ENCODE measurements at places on chromosomes 13 and 19.

GRCh38 chr13:97548138-97548537 lies 114.2 kb downstream of the RAP2A start:
- DNase-seq = no peak

GRCh38 chr19:2763687-2764086 lies 19.4 kb downstream of the SGTA start:
- no peak for DNase-seq

- DNase-seq = no peak
Measured at GRCh38 chr13:80688593-80688992, 347.7 kb upstream of the SPRY2 start.

DNA sequence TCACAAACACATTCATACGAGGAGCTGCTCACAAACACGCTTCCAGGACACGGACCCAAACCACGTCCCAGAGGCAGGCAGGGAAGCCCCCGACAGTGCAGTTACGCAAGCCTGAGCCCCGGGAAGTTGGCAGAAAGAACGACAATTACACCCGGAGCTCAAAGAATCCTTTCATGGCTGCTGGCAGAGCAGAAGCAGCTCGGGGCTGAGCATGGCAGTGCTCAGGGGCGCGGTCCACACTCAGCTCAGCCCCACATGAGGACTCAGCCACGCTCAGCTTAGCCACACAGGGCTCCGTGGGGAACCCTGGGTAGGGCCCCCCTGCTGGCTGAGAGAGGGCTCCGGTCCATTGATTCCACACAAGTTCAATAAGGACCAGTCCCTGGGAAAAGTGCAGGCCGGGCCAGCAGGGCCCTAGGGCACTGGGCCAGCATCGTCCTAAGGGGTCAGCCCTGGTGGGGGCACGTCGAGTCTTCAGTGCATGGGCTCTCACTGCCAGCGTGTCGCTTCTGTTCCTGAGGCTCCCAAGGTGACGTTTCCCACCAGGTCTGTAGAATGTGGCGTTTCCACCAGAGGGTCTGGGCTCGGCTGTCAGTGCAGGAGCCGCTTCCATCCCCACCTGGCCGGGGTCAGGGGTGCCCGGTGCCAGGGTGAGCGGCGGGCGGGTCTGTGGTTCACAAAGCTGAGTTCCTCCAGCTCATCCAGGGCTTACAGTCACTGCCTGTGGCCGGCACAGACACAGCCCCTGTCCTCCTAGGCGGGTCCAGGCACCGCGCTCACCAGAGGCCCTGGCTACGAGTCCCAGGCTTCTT lies 23.1 kb downstream of the GAS6 start:
- DNase-seq = no peak

DNA sequence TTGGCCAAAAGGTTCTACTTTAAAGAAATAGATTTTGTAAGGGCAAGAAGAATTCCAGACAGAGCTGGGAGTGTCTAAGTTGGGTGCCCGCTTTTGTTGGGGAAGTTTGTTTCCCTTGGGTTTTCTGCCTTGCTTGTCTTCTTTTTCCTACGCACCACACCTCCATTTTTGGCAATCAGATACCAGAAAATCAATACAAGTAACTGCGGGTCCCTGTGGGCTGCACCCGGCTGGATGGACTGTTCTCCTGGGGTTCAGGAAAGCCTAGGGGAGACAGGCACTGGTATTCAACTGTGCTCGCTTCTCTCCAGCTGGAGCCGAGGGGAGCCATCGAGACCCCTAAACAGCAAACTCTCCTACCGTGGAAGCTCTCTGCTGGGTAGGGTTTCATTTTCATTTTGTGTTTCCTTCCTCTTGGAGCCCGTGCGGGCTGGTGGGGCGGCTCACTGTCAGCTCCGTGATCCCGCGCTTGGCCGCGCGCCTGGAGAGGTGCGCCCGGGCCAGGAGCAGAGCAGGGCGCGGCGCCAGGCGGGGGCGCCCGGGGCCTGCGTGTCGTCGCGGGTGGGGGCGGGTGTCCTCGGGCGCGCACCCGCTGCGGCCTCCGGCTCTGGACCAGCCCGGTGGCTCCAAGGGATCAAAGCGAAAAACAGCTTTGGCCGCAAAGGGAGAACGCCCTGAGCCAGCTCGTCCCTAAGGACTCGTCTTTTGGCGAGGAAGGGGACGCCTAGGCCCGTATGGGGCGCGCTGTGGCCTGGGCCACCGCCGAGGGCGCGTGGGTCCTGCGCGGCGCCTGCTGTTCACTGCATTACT lies 347.2 kb downstream of the ZNF536 start:
- peak; percentile 22 for DNase-seq

- no peak for DNase-seq
Measured at GRCh38 chr19:6211632-6212402, 68.0 kb downstream of the MLLT1 start.

GRCh38 chr13:85640727-85641126 lies 158.5 kb downstream of the SLITRK6 start:
- DNase-seq = no peak

DNA sequence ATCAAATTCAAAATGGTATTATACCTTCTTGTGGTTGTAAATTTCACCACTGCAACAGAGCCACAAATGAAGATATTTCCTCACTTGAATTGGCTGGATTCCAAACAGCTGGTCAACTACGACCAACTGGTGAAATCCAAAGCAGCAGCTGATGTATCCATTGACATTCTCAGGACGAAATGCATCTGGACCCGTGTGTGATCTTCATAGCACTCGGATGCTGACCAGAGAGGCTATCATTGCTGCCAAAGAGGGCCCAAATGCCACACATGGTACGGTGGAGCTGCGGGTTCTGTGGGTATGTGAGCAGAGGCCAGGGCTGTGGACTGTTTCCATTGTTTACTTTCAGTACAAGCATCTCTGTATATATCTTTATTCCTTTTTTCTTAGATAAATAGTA lies 25.6 kb upstream of the PCCA start:
- DNase-seq = no peak

DNA sequence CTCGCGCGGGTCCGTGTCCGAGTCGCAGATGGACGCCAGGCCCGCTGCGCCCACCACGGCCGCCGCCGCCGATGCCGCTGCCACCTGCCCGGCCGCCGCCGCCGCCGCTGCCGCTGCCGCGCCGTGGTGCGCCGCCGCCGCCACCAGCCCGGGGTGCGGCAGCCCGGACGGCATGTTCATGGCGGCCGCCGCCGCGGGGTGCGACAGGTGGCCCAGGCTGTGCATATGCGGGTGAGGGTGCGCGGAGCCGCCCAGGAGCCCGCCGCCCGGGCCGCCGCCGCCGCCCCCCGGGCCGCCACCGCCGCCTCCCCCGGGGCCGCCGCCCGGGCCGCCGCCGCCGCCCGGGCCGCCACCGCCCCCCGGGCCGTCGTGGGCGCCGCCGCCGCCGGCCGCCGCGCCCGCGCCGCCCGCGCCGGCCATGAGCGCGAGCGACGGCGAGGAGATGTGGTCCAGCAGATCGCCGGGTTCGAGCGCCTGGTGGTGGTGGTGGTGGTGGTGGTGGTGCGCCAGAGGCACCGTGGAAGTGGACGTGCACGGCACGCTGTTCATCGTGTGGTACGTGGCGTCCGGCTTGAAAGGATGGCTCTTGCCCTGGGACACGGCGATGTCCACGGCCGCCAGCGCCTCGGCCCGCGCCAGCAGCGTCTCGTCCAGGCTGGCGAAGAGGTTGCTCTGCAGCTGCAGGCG lies 1.3 kb downstream of the POU4F1 start:
- DNase-seq = no peak

GRCh38 chr13:111920306-111920931 lies 146.5 kb upstream of the SOX1 start:
- no peak for DNase-seq

DNA sequence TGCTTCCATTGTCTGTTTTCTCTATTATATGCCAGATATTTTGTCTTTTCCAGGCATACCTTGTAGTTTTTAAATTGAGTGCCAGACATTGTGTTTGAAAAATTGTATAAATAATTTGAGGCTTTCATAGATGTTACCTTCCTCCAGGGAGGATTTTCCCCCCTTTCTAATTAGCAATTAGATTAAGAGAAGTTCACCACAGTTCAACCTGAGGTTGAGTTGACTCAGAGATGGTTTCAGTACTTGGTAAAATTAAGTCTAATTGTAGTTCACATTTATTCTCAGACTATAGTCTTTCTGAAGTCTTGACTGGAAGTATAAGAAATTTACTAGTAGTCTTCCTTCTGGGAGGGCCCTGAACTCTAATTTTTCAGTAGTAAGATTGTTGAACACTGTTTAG lies 104.1 kb upstream of the SCEL start:
- no peak for DNase-seq

GRCh38 chr13:27481766-27482165 lies 31.4 kb upstream of the MTIF3 start:
- DNase-seq = no peak

DNA sequence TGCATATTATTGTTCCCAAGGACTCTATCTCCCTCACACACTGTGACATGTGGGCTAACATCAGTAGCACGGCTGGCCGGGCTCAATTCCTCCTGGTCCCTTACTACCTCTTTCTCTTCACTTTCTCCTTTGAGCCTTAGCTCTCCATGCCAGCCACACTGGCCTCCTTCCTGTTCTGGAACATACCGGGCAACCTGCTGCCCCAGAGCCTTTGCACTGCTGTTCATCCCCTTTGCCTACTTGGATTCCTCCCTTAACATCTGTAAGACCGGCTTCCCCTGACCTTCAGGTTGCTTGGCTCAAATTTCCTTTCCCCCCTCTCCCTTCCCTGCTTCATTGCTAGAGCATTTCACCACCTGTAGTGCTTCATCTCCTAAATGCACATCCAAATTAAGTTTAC lies 17.1 kb downstream of the IRS2 start:
- no peak for DNase-seq

DNA sequence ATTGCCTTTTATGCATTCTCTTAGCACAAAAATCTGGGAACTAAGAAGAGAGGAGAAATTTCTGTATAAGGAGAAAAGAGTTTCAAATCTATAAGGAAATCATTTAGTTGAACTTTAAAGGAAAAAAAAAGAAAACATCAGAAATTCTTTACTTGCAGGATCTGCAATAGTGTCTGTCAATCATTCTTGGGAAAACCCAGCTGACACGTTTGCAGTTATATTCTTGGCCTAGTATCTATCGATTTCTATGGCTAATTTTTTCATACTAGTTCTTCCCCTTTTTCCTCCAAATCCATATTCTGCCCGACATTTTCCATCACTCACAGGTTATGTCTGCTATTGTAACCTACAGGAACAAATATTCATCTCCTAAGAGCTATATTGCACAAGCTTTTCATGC lies 160.7 kb downstream of the ABCC4 start:
- no peak for DNase-seq

DNA sequence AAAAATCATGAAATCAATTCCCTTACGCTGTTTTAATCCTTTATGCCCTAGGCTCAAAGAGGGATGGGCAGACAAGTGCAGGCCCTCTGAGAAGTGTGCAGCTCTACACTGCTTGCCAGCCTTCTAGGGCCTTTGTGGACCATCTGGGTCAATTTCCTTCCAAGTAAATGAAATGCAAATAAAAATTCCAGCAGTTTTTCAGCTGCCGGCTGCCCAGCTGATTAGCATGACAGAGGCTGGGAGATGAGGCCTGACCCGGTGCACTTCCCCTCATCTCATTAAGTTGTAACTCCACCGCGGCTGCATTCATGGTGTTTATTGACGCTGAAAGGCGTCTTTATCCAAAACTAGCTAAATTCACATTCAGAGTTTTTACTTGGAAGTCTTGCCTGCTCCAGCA lies 47.5 kb upstream of the GSX1 start:
- DNase-seq = no peak
